ENCODE measurements at places on chromosomes 11 and 22.
A peak's percentile ranks its signal among the peaks of the same experiment; 100 is the strongest.

- no peak for DNase-seq
Observed at GRCh38 chr22:37275622-37276021, 6.7 kb upstream of the CYTH4 start.

DNA sequence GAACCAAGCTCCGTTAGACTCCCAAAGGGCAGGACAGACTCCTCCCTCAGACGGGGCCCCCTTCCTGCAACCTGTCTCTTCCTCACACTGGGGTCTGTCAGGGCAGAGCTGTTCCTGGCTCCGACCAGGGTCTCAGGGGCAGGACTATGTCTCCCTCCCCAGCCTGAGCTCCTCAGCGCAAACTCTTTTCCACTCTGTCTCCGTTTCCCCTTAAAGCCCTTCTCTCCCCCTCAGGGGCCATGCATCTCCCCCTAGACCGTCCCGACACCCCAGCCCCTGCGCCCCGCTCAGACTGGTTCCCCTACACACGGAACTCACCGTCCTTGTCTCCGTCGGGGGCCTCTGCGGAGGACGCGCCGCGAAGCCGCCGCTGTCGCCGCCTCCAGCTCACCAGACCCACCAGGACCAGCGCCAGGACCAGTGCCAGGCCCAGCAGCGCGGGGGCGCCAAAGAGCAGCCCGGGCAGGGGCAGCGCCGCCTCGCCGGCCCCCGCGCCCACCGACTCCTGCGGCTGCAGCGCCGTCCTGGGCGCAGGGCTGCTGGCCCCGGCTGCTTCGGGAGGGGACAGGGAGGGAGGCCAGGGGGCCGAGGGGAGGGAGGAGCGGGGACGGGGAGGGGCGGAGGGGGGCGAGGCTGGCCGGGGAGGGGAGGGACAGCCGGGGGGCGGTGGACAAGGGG is 684 bp downstream of the TNFRSF13C start:
- peak; percentile 63 for DNase-seq

- DNase-seq = no peak
Observed at GRCh38 chr11:35145271-35145670, 6.3 kb downstream of the CD44 start.

- no peak for DNase-seq
Observed at GRCh38 chr11:77403211-77403610, 70.7 kb downstream of the PAK1 start.

- peak; percentile 42 for DNase-seq
Observed at GRCh38 chr11:9060700-9061111, 30.7 kb downstream of the SCUBE2 start.

DNA sequence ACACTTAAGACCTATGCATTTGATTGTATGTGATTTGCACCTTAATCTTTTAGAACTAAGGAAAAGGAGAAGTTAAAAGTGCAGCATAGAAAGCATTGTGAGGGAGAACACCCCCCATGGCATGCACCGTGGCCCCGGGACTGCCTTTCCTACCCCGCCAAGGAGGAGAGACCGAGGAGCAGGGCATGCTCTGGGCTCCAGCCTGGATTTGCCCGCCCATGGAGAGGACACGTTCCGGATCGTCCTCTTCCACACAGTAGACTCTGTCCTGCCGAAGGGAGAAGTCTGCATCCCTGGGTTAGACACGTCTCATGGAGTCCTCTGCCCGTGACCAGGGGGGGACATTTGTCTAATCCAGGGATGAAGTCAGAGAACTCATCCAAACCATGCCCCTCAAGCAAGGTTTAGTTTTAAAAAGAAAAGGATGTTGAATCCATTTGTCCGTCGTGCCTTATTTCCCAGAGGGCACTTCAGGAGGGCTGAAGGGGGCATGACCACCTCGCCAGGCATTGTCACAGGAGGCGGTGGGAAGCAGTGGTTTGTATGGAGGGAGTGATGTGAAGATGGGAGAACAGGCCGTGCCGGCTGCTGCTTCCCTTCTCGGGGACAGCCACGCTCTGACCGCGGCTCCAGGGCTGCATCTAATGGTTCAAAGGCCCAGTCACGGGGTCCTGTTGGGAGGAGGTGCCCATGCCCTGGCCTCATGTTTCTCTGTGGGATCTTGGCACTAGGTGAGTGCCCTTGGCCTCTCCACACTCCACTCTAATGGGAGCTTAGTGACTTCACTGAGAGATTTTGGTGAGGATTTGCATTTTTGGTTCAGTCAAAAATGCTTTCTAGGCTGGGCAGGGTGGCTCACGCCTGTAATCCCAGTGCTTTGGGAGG is 66.2 kb upstream of the GAL start:
- no peak for DNase-seq

DNA sequence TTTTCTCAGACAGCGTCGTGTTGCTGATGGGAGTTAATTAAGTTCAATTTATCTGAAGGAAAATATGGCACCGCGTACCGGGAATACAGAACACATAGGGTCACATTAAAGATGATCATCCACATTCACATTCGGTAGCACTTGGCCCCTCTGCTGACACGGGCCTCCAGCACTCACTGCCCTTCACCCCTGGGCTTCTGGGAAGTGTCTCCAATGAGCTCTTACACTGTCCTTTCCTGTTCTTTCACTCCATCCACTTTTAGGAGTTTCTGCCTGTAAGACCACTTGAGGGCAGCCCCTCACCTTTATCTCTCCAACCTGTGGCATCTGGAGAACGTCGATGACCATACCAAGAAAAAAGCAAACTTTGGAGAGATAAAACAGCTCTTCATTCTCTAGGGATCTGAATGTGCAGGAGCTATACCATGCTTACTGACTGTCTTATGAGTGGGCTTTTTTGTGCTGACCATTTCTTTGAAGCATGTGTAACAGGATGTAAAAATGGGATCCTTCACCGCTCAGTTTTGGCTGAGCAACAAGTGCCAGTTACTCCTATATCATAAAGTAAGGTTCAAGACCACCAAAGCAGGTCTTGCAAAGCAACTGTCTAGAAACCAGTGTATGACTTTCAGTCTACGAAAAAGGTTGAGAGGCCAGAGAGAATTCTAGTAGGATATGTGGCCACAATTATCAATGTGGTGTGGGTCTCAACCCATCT is 1.1 kb upstream of the SERGEF start:
- no peak for DNase-seq

GRCh38 chr11:126307706-126308105 is 3.8 kb downstream of the DCPS start:
- no peak for DNase-seq

GRCh38 chr11:78846269-78846668 is 271.6 kb upstream of the NARS2 start:
- DNase-seq = no peak

- DNase-seq = no peak
Observed at GRCh38 chr22:49779853-49780697, 47.6 kb downstream of the BRD1 start.

GRCh38 chr11:17906436-17906835 is 106.4 kb downstream of the SERGEF start:
- DNase-seq = no peak

- no peak for DNase-seq
Observed at GRCh38 chr22:28029201-28029948, 110.3 kb upstream of the PITPNB start.

DNA sequence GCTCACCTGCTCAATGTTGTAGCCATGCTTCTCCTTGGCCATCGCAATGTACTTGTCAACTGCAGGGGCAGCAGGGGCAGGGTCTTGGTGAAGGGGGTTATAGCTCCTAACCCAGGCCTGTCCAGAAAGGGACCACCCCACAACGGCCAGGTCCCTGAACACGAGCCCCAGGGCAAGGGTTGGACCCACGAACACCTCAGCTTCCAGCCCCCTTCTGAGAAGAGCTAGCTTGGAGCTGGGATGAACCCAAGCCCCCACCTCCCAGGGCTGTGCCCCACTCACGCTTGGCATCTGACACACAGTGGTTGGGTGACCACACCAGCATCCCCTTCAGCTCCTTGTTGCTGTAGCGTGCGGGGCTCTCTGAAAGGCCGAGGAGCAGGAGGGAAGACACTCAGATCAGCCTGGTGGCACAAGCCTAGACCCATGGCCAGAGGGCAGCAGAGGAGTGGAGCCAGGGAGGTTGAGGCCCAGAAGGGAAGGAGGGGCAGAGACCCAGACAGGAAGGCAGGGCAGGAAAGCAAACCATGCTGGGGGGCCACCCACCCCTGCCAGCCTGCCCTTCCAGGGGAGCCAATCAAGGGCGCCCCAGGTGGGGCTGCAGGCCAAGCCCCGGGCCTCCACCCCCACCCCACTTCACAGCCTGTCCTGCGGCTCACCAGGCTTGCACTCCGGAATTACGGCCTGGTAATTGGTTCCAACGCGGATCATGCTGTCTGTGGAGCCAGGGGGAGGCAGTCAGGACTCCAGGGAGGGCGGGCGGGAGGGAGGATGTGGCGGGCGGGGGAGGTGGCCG is 1.9 kb downstream of the RCOR2 start:
- DNase-seq = no peak

DNA sequence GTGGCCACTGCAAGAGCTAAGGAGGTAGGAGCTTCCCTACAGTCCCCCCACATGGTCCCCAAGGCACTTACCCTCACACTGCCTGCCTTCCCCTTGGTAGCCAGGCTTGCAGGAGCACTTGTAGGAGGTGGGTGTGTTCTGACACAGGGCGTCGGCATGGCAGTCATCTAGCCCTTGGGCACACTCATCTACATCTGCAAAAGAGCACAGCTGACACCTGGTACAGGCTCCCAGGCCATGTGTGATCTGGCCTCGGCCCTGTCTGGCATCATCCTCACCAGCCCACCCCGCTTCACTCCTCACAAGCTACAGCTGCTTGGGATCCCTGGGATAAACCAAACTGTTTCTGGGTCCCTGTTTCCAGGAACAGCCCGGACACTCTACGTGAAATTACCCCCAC is 1.8 kb downstream of the SCUBE2 start:
- DNase-seq = no peak

- DNase-seq = no peak
Observed at GRCh38 chr11:130369713-130370112, 55.0 kb upstream of the ZBTB44 start.

GRCh38 chr11:88484873-88485621 is 147.5 kb upstream of the CTSC start:
- DNase-seq = peak; percentile 11

GRCh38 chr22:46748908-46749675 is 11.0 kb upstream of the CERK start:
- DNase-seq = no peak

- DNase-seq = no peak
Observed at GRCh38 chr11:89125298-89125697, 52.4 kb upstream of the TYR start.

GRCh38 chr11:99841885-99842284 is 821.1 kb downstream of the CNTN5 start:
- DNase-seq = no peak

DNA sequence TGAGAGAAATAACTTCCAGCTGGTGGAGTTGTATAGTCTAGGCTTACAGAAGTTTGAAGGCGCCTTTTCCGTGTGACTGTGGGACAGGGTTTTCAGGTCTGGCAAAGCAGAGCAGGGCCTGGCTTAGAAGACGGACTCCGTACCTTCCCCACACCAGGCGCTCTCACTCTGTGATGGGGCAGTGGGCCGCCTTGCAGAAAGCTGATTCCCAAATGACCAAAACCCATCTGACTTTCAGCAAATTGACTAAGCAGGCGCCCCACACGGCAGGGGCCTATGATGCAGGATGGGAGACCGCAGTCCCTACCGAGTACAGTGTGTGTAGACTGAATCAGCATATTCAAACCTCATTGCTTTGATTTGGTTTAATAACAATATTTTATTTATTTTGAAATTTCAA is 85.8 kb upstream of the TMEM45B start:
- no peak for DNase-seq

- DNase-seq = no peak
Observed at GRCh38 chr22:41096841-41097240, 4.4 kb downstream of the EP300 start.

DNA sequence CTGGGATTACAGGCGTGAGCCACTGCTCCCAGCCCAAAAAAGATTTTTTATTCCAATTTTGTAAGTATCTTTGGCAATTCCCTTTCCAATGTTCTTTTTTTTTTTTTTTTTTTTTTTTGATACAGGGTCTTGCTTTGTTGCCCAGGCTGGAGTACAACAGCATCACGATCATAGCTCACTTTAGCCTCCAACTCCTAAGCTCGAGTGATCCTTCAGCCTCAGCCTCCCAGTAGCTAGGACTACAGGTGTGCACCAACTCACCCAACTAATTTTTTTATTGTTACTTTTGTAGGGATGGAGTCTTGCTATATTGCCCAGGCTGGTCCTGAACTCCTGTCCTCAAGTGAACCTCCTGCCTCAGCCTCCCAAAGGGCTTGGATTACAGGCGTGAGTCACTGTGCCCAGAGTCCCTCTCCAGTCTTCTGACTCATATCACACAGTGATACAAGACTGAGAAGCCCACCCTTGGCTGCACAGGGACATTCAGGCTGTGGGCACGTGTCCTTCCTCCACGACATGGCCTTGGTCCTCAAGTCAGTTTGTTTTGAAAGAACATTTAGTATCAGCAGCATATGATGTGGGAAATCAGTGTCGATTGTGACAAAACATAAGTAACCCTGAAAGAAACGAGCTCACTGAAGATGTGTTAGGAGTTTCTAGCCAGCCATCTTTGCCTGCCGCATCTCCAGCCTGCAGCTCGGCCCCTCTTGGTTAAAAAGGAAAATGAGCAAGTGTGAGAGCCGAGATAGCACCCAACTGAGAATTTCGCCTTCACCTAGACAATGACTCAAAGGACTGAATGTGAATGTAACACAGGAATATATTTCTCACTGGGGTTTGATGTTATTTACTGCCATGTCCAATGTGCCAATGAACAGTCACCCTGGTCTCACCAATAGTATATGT is 175.5 kb downstream of the MN1 start:
- DNase-seq = no peak

GRCh38 chr11:118791961-118792569 is 1.1 kb upstream of the DDX6 start:
- DNase-seq = no peak

DNA sequence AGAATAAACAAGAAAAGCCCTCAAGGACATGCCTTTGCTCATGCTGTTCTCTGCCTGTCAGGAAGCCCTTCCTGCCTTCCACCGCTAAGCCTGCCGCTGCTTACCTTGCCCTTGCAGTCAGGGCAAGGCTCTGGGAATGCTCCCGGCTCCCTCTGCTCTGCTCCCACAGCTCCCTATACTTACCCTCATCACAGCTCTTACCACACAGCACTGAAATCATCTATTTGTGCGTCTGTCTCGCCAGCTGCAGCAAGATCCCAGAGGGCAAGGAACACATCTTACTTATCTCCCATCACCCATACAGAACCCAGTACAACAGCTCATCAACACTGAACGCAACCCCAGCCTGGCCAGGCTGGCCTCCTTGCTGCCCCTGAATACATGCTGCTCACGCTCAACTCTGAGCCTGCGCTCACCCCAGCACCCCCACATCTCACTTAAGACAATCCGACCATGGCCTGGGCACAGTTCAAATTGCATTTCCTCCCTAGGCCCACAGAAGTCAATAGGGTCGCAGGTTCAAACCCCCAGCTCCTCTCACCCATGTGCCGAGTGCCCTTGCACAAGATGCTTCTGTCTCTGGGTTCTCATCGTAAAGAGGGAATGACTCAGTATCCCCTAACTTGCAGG is 161.8 kb downstream of the IGLL1 start:
- no peak for DNase-seq

GRCh38 chr11:121762820-121763219 is 310.1 kb upstream of the SORL1-AS1 start:
- DNase-seq = no peak

Data from stimulated activated CD4-positive, alpha-beta T cell treated with anti-CD3 and anti-CD28 coated beads, TNF-alpha, amount 100 ng/mL, for 48 hours (primary cell).